NCI-H345 (cell line): ENCODE measurements at places on chromosomes 4 and X.

GRCh38 chrX:136205882-136206380 is 45.3 kb downstream of the MAP7D3 start:
- no peak for DNase-seq

DNA sequence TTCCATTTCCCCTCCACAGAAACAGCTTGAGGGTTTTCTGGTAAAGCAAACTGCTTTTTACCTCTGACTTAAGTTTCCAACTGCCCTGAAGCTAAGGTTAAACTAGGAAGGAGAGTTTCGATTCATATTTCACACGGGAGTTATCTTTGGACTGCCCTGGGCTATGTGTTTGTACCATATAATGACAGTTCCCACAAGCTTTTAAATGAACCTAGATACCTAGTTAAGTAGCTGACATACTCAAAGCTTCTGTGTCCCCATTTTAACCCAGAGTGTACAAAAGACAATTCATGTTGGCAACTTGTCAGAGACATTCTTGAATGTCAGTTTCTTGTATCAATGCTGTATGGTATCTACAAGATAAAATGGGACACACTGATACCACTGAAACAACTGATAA is 1296.6 kb upstream of the IGFBP7 start:
- DNase-seq = no peak

DNA sequence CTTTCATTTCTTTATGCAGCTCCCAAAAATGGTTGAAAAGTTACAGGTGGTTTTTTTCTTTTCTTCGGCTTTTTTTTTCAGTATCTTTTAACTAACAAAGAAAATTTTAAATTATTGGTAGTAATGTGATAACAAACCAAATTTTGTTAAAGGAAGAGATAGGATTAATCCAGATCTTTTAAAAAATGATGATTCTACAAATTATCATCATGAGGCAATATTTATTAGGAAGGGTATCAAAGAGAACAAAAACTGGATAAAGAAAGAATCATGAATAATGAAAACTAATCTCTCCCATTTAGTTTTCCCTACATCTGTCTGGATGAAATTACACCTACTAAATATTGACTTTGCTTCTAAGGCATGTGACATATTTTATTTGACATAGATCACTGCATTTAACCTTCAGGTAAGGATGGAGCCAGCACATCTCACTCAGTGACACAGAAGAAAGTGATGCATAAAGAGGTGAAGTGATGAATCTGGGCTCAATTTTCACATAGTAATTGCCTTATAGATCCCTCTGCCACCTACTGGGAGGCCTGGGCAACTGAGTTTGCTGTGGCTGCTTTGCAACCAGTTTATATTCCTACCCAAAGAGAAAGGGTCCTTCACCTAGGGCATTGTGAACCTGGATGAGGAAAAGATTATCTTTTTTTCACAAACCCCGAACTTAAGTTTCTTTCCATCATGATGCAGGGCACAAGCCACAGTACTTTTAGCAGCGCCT is 155.6 kb downstream of the HNRNPD start:
- peak; percentile 2 for DNase-seq

DNA sequence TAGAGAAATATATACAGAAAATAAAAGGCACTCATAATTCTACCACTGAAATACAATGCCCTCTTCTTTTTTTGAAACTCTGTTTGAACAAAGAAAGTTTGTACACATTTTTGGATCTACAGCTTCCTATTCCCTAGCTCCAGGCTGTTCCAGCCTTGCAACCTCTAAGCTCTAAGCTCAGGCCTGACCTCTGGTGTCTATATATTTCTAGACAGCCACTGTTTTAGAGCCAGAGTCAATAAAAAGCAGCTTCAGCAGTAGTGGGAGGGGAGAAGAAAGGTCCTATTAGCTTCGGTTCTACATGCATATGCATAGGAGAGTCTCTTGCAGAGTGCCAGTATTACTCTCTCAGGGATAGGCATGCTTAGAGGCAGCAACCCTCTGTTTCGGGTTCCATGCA is 39.7 kb downstream of the CLDN2 start:
- DNase-seq = no peak

DNA sequence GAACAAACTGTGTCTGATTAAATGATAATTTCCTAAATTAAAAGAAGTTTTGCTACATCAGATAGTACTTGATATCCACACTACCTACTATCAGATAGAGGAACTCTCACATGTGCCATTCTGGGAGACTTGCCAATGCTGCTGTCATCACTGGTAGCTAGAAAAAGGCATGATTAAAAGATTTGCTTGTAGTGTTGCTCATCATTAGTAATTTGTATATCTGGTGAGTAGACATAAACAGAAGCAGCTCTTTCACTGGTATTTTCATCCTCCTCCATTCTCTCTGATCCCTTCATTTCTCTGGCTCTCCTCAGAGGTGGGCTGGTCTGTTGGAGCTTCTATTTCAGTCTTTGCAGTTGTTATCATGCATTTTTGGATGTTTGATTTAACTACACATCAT is 56.0 kb downstream of the SPRY1 start:
- DNase-seq = peak; percentile 38

- DNase-seq = no peak
These were observed 172.8 kb downstream of the ANTXR2 start for GRCh38 chr4:79900182-79900581.

GRCh38 chr4:55864577-55865223 is 11.3 kb downstream of the EXOC1 start:
- DNase-seq = no peak

DNA sequence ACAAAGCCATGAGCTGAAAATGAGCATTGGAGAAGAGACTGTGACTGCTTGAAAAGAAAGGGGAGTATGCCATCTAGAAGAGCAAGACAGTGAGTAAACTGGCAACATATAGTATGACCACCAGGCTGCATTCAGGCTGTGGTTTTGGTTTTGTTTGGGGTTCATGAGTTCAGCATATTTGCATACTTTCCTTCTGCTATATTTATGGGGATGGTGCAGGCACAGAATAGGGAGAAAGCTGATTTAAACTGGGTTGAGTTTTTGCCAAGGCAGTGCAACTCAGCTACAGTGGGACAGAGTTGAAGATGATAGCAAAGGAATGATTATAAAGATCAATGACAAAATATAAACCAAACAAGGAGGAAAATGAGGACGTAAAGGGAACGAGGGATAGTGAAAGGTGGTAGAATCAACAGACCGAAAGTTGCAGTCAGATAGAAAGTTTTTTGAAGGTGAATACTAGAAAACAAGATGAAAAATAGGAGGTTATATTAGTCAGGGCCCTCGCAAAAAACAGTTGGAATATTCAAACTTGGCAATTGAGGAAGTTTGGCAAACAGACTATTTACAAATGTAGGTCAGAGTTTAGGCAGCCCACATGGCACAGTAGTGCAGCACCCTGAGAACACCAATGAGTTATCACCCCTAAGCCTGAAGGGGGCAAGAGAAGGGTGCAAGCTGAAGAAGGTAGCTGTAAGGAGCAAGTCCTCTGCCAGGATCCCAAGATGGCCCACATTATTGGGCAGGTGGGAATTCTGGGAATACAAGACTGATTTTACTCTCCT is 114.8 kb upstream of the MAP9 start:
- no peak for DNase-seq

DNA sequence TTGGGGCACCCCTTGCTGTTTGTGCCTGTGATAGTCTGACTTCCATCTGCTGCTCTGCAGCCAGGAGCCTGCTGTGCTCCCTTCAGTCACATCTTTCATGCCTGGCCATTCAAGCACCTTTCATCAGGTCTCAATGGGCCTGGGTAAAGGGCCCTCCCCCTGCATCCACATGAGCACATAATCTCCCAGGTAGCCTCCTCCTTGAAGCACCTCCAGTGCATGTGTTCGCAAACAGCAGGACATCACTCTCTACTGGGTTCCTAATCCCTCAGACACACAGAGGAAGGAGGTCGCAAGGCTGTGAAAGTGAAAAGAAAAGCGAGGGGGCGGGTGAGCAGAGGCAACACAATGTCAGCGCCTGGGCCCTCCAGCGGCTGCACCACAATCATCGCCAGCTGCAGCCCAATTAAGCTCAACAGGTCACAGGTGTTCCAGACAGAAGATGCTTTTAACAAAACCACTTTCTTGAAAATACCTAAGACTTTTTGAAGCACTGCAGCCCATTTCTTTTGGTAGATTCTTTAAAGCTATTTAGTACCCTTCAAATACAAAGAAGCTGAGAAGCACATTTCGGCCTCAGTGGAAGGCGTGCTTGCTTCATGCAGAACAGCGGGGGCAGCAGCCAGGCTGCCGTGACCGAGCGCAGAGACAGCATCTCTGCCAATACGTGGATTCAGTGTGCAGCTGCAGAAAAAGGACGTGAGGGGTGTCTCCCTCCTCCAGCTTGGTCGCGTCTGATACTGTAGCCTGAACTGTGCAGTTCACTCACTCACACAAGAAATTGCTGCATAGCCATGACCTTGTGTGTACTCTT is 92.2 kb upstream of the SPRY1 start:
- peak; percentile 93 for DNase-seq

DNA sequence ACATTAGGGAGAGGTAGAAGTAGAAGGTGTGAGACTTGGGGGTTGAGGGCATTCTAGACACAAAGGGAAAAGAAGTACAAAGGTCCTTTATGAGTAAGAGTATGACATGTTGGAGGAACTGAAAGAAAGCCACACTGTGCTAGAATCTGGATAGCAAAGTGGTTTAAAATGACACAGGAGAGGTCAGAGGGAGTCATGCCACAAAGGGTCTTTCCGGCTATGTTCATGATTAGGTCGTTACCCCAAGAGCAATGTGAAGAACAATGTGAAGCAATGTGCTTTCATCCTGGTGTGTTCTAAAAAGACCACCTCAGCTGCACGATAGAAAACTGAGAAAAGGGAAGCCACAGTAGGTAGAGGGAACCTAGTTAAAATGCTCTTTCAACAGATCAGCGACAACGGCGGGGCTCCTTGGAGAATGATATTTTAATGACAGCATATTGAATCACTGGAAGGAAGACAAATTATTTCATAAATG is 29.2 kb downstream of the SMIM14 start:
- no peak for DNase-seq

GRCh38 chr4:123127218-123127617 is 204.8 kb upstream of the NUDT6 start:
- DNase-seq = no peak

GRCh38 chrX:119636419-119636818 is 30.2 kb upstream of the NKRF start:
- DNase-seq = no peak

GRCh38 chr4:108193886-108194672 is 25.3 kb upstream of the LEF1 start:
- DNase-seq = no peak
